Glutamatergic neuron (in vitro differentiated cells): ENCODE measurements at places on chromosomes 16 and 17.

GRCh38 chr16:8924214-8924613 is 39.5 kb downstream of the USP7 start:
- DNase-seq: no peak

DNA sequence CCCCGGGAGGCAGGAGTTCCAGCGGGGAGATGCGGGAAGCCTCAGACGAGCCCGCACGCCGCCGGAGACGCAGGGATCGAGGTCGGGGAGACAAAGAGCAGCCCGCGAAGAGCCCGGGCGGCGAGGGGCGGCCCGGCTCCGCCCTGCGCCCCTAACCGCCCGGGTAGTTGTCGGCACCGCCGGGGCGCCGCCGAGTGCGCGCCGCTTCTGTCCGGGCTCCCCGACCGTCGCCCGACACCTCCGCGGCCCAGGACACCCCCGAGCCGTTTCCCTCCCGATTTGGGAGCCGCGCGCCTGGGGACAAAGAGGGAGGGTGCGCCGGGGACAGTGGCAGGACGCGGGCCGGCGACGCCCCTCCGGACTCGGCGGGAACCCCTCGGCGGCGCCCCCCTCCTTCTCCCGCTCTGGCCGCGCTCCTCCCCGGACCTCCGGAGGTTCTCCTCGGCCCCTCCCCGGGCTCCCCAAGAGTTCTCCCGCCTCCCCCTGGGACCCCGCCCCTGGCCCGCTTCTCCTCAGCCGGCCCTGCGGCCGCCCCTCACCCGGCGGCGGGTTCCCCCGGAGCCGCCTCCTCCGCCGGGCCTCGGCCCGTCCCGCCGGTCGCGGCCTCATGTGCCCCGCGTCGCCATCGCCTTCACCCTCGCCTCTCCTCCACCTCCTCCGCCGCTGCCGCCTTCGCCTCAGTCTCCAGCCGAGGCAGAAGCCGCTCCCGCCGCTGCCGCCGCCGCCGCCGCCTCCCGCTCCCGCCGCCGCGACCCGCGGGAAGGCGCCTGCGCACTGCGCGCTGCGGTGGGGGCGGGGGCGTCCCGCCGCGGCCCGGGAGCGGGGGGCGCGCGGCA is at the start of gene GJC1:
Gene GJC1 (minus strand): TSS at position 765 of the 836 bp plus-strand sequence. CDS start 24,470 bp downstream, outside the sequence.
- peak; percentile 74 for DNase-seq

GRCh38 chr17:48748718-48749566 is 20.4 kb upstream of the HOXB13 start:
- DNase-seq: no peak

- no peak for DNase-seq
Measured at GRCh38 chr16:61579195-61579594, 457.0 kb downstream of the CDH8 start.

DNA sequence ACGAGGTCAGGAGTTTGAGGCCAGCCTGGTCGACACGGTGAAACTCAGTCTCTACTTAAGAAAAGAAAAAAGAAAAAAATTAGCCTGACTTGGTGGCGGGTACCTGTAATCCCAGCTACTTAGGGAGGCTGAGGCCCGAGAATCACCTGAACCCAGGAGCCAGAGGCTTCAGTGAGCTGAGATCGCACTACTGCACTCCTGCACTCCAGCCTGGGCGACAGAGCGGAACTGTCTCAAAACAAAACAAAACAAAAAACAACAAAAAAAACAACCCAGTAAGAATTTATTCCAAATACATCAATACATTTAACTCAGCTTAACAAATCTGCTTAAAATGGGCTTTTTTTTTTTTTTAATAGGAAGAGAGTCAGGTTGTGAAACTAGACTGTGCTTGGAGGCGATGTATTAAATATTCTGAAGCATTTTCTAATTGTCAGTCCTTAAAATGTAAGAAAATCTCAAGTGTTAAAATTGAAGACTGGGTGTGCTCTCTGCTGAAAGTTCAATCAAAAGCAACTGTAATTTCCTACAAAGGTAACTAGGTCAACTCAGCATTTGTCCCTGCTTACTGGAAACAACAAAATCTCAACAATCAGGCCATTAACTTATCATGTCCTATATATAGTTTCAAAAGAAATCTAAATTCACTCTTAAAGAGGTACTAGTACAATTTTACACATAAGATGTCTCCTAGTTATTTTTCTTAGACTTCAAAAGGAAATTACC is 23.2 kb downstream of the KANSL1 start:
- no peak for DNase-seq

DNA sequence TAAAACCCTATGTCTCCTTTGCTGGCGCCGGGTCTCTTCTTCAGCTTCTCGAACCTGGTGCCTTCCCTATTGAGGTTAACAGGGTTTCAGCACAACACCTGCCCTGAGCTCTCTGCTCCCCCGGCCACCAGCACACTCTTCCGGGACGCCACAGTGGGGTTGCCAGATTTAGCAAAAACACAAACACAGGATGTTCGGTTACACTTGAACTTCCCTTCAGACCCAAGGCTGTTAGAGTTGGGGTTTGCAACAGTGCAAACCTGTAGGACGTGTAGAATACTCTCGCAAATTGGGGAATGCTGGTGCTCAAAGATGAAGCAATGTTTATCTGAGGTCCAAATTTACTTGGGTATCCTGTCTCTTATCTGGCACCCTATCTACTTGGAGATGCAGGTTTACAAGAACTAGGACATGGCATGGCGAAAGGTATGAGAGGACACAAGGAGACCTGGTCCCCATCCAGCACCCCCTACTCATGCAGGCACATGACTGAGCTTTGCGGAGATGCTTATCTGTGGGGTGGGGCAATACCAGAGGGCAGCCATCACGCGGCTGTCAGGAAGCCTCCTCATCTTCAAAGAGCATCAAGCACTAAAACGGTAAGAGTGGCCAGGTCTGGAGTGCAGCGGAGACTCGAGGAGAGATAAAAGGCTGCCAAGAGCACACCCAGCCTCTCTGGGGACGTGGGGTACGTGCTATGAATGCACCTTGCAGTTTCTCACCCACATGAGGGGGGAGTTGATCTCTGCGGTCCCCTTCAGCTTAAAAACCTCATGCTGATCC is 52.8 kb downstream of the SDK2 start:
- no peak for DNase-seq
